Aorta (tissue), 5 donors: ENCODE measurements at places on chromosomes 2 and 18.

- peak; percentile 86 for DNase-seq
Measured at GRCh38 chr2:9139491-9140443, 66.8 kb upstream of the ASAP2 start.

DNA sequence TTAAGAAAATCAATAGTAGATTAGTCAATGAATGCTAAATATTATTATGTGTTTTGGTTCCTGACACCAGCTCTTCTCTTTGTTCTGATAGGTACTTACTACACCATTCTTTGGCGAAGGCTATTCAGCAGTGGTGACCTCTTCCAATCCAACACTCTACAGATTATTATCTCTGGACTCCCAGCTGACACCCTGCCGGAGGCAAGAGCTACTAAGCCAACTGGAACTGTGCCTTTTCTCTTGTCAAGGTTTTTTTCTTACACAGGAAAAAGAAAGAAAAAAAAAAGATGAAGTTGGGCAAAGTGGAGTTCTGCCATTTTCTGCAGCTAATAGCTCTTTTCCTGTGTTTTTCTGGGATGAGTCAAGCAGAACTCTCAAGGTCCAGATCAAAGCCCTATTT is 11.7 kb downstream of the CDH7 start:
- no peak for DNase-seq

GRCh38 chr2:2733818-2734217 is 402.7 kb upstream of the MYT1L start:
- no peak for DNase-seq

DNA sequence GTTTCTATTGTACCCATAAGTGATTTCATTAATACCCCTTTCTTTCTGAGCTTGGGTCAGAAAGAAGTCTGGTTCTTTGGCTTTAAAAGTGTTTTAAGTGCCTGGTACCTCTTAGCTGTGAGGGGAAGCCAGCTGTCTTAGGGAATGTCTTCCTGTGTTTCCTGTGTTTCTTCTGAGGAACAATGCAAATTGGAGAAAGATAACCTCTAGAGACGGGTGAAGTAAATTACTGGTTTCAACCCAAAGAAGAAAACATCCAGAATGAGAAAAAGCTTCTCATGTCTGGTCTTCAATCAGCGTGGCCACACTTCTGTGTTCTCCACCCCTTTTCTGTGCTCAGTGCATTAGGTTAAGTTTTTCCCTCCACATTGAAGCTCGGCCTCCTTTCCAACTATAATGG is 10.2 kb upstream of the CHN1 start:
- no peak for DNase-seq

- no peak for DNase-seq
Measured at GRCh38 chr18:12960395-12960794, 12.6 kb downstream of the SEH1L start.

GRCh38 chr2:76759634-76760366 is 762.4 kb downstream of the LRRTM4 start:
- DNase-seq = no peak

DNA sequence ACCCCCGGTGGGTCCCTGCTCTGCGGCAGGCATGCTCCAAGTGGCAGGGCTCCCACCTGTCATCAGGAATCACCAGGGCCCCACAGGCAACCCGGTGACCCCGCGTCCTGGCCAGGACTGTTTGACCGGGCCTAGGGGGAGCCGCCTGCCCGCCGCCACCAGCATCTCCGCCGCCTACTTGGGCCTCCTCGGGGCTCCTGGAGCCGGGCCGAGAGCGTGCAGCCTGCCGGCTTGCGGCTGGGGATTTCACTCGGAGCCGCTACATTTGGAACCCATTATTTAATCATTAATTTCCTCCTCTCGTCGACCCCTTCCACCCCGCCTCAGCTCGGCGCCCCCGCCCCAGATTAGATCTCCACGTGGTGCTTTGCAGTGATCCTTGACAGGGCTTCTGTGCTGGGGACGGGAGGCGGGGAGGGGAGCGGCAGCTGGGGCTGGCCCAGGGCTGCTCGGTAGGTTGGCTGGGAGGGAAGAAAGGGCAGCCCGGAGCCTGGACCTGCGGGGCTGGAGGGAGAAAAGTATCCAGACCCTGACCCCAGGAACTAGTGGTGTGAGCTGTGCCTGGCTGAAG is 295.4 kb downstream of the CYP26B1 start:
- DNase-seq = peak; percentile 60

DNA sequence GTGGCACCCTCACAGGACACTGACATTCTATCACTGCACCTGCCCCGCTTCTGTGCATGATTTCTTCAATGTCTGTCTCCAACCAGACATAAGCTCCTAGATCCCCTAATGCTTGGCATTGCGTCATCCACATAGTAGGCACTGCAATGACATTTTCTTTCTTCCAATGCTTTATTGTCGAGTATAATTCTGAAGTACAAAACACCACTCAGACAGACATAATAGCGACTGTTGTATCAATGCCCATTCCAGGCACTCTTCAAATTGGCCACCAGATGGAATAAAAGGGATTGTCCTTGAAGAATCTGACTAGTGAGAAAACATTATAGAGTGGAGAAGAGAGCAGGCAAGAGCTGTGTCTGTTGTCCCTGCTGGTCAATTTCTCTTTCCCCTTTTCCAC is 89.0 kb downstream of the LPIN1 start:
- DNase-seq = no peak

GRCh38 chr2:144198116-144198515 is 321.8 kb downstream of the ZEB2 start:
- no peak for DNase-seq

DNA sequence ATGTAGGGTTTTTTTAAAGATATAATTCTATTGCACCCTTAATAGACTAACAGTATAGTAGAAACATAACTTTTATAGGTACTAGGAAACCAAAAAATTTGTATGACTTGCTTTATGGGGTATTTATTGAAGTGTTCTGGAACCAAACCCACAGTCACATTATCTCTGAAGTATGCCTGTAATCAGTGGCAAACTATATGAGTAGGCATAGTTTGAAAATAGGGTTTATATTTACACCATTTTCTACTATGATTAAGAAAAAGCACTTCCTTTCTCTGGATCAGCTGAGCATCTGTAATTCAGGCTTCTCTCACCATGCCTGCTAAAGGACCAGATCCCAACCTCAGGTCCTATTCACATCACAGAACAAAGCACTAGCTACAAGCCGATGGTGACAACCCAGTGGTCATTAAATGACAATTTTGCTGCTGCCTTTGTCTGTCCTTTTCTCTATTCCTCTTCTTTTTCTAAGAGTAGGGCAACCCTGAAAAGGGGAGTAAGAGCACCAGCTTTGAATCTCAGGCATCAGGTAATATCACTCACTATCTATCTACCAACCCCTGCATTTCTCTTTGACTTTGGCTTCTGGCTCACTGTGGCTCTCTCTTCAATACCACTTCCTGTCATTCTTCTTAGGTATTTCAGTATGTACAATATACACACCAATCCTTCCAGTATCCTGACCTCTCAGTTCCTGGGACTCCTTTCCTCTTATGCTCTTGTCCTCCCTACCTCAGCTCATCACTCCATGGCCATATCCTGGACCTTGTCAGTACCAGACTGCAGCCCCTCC is 14.4 kb downstream of the NEMP2 start:
- DNase-seq = no peak

- no peak for DNase-seq
Measured at GRCh38 chr2:46163098-46163430, 134.1 kb upstream of the EPAS1 start.

DNA sequence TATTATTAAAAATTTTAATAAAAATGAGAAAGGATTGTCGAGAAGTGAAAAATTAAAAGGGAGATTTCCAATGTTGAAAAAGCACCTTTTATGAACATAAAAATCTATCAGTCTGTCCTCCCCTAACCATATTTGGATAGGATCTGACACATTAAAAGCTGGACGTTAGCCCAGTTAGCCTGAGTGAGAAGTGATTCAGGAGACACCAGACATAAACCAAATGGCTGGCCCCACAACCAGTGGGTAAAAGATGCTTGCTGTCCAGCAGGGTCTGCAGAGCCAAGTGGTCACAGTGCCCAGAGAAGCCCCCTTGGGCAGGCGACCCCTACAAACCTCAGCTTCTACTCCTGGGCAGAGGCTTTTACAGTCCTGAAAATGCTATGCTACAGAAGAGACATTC is 253.8 kb upstream of the LYPD1 start:
- no peak for DNase-seq

DNA sequence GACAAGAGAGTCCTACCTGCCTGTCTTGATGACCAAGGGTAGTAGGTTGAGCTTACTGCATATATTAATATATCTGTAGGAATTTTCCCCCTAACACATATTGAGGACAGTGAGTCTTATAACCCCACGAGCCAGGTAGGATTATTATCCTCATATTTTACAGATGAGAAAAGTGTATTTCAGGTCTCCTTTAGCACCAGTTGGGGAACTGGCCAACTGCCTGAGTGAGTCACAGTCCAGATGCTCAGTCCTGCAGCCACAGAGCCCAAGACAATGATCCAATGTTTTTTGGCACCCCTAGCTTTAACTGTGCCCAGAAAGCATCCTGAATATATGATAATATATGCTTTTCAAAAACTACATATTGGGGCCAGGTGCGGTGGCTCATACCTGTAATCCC is 30.8 kb upstream of the GLS start:
- DNase-seq = peak; percentile 72

DNA sequence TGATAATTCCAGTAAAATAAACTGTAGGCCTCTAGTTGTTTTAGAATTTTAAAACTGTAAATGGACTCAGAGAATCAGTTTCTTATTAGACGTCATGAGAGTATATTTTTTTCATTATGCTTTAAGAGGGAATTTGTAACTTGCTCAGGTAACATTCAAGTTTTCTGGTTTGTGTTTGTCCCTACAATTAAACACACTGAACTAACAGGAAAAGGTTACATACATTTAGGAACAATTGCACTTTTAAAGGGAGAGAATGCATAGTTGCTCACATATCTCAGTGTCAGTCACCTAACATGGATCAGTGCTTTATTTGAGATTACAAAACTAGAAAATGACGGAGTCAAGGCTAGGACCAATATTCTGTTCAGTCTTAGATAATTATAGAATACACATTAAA is 3.1 kb downstream of the COL3A1 start:
- no peak for DNase-seq

- no peak for DNase-seq
Measured at GRCh38 chr2:86143307-86143706, 37.3 kb downstream of the PTCD3 start.

DNA sequence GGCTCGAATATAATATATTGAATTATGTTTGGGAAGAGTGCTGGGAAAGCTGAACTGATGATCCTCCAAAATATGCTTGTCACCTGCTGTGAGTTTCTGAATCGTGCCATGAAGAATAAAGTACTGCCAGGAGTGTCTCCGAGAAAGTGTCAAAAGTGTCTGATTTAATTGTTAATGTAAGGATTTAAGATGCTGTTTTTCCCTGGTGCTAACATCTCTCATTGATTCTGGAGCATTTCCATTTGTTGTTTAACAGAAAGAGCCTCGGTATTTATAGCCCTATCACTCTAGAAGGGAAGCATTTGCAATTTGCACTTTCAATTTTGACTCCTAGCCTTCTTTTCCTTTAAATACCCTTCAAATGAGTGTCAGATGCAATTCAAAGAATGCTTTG is 342.2 kb downstream of the RND3 start:
- no peak for DNase-seq

GRCh38 chr2:239175181-239175580 is 225.6 kb downstream of the HDAC4 start:
- DNase-seq = peak; percentile 13

DNA sequence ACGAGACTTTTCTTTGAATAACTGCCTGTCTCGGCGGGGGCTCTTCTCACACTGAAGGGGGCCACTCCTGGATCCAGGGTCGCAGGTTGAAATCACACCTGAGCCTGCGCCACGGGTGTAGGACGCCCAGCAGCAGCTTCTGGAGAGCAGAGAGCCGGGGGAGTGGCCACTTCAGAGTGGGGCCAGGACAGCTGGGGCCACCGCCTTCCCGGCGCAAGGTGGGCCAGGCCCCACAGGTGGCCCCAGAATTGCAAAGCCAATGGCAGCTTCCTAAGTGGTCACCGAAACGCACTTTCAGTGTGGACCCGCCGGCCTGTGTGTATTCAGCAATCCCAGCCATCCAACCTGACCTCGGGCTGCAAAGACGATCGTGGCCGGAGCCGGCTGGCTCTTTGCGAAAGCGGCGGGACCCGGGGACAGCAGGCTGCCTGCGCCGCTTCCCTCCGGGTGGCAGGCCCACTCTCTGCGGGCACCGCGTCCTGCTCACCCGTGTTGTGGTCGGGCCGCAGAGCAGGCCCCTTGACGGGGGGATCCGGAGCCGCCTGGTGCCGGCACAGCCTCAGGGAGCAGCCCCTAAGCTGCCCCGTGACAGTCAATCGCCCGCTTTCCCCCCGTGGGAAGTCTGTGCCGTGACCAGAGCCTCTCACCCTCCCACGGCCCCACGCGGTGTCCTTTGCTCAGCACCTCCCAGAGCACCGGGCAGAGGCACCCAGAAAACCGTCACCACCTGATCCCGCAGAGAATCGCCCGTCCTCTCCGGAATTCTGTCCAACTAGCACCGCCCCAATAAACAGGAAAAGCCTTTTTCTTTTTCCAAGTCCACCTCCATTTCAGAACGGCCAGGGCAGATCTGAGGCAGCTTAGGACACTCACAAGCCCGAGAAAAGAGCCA is 144.7 kb downstream of the ZNF516 start:
- DNase-seq = no peak
